ENCODE measurements at places on chromosomes 16 and 17.

GRCh38 chr16:67526149-67526791, 2.4 kb upstream of the RIPOR1 start:
- DNase-seq: no peak

DNA sequence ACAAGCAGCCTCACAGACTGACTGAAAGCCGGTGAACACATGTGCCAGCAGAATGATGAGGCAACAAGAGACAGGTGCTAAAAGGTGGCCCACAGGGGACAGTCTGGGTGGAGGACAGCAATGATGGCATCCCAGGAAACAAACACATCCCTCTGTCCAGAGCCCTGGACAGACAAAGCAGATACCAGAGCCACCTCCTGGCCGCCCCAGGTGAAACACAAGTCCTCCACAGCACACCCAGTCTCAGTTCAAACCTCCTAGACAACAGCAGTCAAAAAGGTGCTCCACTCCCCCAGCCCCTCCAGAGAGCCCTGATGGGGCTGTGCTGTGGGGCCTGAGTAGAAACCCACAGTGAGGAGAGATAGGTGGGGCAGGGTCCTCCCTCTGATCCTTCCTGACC, 20.3 kb upstream of the CDH5 start:
- no peak for DNase-seq

GRCh38 chr16:8859913-8860881, 8.6 kb downstream of the CARHSP1 start:
- no peak for DNase-seq

GRCh38 chr17:63623786-63624530, 1.7 kb downstream of the MAP3K3 start:
- no peak for DNase-seq

DNA sequence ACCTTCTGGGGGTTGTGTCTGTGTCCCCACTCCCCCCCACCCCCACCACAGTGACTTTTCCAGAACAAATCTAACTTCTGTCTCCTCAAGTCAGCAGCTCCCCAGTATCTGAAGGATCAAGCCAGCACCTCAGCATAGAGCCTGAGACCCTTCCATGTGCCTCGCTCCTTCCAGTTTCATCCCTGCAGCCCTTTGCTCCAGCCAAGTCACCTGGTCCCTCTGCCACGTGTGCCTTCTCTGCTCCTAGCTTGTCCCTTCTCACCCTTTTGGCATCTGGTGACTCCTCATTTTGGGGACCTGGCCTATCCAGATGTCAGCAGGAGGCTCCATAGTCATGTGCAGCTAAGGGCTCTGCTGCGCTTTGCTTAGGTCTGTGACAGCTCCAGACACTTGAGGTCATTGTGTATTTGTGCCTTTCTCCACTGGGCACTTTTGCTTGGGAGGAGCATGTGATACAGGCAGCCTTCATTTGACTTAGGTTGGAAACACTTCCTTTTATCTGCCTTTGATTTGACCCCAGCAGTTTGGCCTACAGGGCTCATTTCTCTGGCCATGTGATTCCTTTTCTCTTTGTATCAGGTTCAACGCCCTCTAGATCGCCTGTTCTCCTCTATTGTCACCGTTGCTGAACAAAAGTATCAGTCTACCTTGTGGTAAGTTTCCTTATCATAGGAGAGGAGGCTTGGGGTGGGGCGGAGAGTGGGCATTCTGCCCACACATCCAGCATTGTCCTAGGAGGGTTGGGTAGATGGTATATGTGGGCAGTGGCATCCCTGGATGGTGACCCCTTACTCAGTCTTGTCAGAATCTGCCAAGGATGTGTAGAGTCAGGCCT, 7.1 kb upstream of the NFATC3 start:
- DNase-seq: no peak

- DNase-seq: no peak
These were observed 18.6 kb upstream of the MNT start for GRCh38 chr17:2419486-2419885.

GRCh38 chr17:78125976-78126894, 2.3 kb downstream of the TMC6 start:
- DNase-seq: no peak

GRCh38 chr17:69060822-69061221, at the start of gene ABCA9:
ABCA9 (minus strand) TSS chr17:69060927; CDS start chr17:69051126, 9,801 bp downstream.
- DNase-seq: no peak

DNA sequence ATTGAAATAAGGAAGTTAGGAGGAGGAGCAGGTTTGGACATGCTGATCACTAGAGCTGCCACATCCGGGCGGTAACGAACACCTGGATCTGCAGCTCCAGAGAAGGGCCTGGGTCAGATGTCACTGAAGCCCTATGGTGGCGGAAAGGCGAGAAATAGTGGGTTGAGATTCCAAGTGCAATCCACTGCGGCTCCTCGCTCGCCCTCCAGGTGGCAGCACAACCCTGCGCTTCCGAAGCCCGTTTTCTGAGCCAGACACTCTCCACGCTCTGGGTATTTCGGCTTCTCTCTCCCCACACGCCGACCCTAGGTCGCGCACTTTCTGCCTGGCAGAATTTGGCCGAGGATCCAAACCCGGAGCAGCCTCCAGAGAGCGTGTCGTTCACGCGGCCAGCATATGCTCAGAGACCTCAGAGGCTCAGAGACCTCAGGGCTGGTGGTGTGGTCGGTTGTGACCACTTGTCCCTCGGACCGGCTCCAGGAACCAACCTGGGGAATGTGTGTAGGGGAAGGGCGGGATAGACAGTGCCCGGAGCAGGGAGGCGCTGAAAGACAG, 922 bp upstream of the SLC2A4 start:
- DNase-seq: peak; percentile 77

GRCh38 chr16:66480265-66481080, 53.4 kb downstream of the BEAN1 start:
- no peak for DNase-seq

DNA sequence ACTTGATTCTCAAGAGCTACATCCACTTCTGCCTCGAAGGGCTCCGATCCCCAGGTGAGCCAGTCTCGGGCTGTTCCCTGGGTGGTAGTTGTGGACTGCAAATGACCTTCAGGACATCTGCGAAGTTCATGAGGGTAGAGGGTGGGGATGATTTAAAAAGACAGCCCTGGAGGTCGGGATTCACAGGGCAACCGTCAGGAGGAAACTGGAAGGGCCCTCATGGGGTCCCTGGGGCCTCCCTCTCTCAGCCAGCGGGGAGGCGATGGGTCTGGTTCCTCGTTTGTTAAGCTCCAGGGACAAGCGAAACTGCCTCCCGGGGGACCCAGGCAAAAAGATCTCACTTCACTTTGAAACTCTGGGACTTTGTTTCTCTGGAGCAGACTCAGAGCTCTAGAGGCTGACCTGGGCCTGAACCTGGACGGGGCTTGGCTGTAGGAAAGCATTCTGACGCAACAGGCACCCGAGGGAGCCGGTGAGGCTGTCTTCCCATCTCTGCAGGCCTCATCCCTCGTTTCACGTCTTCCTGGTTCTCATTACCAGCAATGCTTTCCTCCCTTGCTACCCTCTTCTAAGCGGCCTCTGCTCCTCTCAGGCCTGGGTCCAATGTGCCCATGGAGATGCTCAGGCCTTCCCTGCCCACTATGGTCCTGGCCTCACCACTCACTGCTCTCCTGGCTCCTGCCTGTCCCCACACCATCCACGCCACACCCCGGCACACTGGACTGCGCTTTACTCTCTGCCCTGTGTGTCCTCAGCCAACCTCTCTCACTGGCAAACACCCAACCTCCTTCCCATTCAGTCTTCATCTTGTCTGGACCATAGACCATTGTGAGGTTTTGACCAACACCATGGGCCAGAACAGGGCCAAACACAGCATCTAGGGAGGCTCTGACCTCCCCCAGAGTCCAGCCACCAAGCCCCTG, 214.2 kb upstream of the TNRC6C start:
- DNase-seq: no peak

DNA sequence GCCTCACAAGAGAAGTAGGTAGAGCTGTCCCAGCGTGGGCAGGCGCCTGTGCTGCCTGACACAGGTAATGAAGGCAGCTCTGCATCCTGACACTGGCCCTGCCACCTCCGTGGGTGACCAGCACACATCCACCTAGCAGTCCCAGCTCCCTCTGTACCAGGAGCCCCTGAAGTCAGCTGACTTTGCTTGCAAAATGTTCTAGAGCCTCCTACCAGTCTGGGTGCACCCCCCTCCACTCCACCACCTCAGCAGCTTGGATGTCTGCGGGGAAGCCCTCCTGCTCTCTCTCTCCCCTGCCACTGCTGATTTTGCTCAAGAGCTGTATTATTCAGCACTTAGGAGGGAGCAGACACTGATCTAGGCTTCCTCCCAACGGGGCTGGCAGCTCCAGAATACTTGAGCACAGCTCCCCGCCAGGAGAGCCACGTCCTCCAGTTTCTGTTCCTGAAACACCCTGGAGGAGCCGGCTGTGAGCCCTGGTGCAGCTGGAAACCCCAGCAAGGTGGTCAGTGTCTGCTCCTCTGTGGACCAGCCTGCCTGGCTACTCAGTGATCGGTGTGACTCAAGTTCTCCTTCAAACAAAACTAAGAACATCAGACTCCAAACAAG, 1.0 kb downstream of the RNF166 start:
- DNase-seq: no peak

DNA sequence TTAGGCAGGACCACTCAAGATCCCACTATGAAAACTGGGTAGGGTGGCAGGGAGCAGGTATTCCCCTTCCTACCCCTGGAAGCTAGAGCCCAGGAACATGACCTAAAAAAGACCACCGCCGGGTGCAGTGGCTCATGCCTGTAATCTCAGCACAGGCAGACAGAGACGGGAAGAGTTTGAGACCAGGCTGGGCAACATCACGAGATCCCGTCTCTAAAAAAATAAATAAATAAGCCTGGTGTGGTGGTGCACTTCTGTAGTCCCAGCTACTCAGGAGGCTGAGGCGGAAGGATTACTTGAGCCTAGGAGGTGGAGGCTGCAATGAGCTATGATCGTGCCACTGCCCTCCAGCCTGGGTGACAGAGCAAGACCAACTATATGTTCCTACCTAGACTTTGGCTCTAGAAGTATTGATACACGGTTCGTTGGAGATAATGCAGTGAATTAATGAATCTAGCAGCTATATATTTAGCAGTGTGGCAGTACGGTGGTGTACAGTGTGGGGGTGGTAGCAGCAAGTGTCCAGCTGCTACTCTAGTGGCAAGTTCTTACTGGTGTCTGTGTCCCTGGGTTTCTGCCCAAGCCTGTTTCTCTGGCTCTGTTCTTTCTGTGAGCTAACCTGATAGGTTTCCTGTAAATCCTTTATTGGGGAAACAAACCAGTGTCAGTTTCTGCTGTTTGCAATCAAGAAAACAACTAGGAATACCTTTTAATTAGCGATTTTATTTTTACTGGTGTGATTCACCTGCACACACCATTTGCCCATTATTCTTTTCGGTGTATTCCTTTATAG, 3.3 kb upstream of the USP31 start:
- DNase-seq: no peak

DNA sequence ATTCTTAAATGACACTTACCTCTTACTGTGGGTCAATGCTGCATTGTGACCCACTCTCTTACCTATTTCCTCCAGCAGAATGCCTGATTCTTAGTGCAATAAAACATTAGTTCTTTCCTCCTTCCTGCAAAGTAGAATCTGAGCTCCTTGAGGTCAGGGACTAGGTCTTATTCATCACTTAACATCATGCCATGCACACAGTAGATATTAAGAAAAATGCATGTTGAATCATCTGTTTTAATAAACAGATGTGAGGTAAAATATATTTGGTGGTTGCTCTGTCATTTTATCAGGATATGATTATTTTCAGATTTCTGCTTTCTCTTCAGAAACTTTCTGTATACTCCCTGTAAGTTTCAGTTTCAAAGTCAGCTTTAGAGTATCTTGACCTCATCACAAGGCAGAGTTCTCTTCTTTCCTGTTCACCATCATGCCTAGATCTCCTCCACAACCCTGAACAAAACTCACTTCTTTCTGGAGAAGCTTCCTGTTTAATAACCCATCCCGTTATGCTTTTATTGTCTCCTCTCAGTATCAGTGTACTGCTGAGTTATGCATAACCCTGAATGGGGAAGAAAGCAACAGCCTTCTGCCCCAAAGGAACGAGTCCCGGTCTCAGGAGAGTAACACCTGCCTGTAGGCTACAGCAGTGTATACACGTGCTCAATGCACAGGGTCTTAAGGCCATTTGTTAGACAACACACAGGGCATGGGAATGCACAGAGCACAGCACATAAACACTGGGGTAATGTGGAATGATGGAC, 30.3 kb upstream of the SUPT4H1 start:
- DNase-seq: no peak

- peak; percentile 91 for DNase-seq
These were observed at the start of gene DDX42 for GRCh38 chr17:63774141-63774968. DDX42 (plus strand) TSS chr17:63774170; CDS start chr17:63787050, 12,880 bp downstream.

- no peak for DNase-seq
These were observed 15.0 kb downstream of the THUMPD1 start for GRCh38 chr16:20726661-20727060.

DNA sequence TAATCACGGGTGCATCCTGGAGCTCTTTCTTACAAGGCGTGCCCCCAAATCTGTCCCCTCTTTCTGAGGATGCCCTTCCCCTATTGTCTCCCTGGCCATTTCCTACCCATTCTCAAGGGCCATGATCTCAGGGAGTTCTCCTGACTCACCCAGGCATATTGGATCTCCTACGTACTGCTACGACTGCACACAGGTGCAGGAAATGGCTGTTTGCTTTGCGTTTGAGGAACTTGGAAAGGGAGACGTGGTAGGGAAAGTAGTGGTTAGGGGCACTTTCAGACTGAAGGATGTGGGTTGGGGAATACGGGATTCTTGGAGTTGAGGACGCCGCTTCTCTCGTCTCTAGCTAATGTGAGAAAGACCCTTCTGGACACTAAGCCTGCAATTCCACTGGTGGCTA, 18.7 kb upstream of the MEOX1 start:
- no peak for DNase-seq

DNA sequence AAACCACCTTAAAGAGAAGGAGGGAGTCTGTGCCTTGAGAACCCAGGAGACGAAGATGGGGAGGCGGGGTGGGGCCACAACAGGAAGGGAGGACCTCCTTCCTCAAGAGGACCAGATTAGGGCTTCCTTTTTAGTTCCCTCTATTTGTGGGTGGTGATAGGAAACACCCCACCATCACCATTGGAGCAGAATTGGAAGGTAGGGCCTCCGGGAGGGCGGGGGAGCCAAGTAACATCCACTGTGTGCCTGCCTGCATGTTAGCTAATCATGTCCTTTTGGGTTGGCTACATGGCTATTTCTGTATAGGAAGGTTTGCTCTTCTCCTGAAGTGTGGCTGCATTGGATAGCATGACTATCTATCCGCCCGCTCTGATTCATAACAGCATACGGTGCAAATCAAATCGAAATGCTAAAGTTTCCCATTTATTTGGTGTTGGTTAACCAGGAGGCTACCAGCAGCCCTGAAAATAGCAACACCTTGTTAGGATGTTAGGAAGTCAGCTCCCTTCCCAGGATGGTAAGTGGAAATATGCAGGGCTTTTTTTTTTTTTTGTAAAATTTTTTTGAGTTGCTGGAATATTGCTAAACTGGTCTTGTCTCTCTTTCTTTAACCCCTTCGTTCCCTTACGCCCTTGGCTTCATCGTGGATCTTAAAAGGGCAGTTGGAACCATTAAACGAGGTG, 4.2 kb downstream of the SYT17 start:
- DNase-seq: no peak

DNA sequence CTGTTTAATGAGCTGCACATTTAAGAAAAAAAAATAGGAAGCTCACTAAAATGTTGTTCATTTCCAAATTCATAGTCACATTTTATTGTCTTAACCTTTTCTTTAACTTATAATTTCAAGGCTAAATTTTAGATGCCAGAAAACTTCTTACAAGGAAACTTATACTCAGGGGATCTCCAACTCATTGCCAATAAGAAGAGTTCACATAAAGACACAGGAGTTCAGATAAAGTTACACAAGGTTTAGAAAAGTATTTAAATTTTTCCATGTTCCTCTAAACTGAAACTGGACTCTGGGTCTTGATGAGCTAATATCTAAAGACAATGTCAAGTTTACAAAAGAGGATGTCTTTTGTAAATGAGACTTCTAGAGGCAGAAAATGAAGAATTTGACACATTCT, 190.7 kb upstream of the KCNJ16 start:
- DNase-seq: no peak
